Motor neuron (in vitro differentiated cells): ENCODE measurements at places on chromosomes 5 and 9.

GRCh38 chr9:14530841-14531240, 162.4 kb downstream of the ZDHHC21 start:
- no peak for ATAC-seq

DNA sequence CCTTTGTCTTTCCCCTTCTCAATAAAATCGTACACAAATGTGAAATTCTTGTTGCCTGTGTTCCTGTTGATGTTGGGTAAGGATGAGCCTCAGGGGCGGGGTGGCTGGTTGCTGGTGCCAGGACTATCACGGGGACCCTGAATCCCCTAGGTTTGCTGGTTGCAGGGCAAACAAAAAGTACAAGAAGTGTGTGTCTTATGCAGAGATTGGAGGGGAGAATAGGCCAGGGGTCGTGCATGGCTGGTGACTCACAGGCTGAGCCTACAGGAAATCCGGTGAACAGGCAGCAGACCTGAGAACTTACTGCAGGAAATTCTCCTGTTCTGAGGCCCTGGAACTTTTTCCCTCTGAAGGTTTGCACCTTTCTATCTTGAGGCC, 5.5 kb downstream of the ANXA2R start:
- ATAC-seq, result no peak

DNA sequence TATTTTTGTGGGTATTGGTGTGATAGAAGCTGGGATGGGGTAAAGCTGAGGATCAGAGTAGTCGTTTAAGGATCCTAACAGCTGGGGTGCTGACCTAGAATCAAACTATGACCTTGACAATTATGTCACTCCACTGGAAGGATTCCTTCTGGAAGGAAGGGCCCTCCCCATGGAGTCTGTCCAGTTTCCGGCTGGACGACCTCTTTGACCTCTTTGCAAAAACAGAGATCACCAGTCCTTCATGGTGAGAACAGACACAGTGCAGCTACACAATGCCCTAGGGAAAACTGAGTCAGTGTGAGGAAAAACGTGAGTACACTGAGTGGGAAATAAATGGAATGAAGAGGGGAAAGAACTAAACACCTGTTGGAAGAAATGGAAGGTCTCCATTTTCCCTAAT, 445.6 kb downstream of the MAT2B start:
- no peak for ATAC-seq

DNA sequence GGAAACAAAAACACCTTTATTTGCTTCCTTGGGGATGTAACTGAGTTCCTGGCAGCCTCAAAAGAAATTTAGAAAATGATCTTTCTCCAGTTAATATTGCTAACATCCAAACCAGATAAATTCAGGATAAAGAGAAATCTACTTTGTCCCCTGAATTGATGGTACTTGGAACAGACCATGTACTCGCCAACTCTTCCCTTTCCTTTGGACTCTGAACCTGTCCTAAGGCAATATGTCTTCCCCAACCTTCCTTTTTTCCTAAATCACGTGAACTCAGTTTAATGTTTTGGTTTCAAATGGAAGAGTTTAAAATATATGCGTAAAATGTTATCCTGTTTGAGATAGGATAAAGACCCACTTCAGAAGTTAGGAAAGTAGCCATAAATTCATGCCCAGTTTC, 28.0 kb downstream of the ACO1 start:
- no peak for ATAC-seq

DNA sequence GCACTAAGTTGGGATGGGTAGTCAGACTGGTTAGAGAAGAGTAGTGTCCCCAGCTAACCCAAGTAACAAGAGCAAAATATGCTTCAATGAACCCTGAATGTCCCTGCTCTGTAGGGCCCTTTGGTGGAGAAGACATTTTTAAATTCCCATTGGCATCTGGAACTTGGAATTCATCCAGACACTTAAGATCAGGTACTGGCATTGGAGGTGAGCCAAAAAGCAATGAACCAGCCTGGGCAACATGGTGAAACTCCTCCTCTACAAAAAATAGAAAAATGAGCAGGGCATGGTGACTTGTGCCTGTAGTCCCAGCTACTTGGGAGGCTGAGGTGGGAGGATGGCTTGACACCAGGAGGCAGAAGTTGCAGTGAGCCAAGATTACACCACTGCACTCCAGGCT, 58.9 kb upstream of the ZNF618 start:
- ATAC-seq, result no peak
